ENCODE measurements at places on chromosomes 2 and 18.

- no peak for DNase-seq
Observed at GRCh38 chr2:83471655-83472054, 987.4 kb downstream of the SUCLG1 start.

DNA sequence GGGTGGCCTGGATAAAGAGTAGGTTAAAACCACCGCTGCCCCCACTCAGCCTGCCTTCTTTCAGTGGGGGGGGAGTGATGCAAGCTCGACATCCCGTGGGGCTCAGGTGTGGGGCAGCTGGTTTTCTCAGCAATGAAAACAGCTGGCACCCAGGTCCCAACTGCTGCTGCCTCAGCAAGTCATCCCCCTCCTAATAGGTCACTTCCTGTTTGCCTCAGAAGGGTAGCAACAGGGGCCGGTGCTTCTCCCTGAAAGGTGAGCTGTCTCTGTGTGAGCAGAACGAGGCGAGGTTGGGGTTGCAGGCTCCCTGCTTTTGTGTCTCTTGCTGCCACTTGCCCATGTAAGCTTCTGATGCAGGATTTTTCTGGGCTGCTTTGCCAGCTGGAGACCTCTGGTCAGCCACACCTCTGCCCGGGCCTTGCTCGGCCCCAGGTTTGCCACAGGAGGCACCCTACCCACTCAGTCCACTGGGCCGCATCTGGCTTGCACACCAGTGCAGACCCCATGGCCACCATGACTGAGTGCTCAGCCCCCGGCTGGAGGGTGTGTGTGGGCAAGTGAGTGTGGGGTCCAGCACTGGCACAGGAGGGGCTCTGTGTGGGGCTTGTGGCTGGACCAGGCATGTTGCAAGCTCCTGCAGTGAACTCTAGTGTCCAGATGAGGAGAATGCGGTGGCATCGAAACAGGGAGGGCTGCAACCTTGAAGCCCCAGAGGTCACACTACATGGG lies 11.5 kb upstream of the ASB1 start:
- peak; percentile 17 for DNase-seq

DNA sequence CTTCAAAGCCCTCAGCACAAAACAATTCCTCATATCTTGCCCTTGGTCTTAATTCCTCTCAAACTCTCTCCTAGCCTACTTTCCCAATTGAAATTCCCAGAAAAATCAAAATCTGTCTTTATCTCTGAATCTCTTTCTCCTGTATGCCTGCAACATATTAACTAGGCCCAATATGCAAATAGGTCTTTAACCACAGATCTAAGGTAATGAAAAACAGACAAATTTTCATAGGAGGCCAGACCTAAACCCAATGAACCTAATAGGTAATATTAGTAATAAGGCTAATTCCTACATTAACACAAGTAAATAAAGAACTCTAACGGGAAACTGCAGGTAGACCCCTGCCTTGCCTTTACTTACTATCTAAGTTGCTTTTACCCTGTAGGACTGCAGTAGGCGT lies 41.4 kb downstream of the WDR33 start:
- no peak for DNase-seq

DNA sequence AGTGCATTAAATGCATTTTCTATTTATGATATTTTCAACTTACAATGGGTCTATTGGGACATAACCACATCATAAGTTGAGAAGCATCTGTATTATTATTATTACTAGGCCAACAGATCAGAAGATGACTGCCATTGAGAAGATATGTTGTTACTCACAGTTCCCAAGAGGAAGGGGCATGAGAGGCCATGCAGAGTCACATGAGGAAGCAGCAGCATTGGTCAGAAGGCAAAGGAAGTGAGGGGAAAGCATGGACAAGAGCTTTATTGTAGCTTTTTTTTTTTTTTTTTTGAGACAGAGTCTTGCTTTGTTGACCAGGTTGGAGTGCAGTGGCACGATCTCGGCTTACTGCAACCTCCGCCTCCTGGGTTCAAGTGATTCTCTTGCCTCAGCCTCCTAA lies 66.2 kb upstream of the LCLAT1 start:
- DNase-seq: no peak

DNA sequence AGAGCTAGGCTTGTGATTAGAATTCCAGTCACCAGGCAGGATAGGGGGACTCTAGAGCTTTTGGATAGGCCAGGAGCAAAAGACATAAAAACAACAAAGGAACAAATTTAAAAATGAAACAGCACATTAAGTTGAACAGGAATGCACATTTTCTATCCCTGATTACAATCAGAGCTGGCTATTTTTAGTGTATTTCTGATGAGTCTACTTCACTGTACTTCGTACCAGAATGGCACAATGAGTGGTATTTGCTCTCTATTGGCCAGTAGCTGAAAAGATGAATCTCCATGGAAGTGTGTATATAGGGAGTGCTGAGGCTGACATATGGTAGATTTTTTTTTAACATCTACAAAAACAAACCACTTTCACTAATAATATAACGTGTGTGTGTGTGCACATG lies 34.2 kb upstream of the LRRTM1 start:
- DNase-seq: no peak

- no peak for DNase-seq
Observed at GRCh38 chr18:27724362-27724761, 452.6 kb downstream of the CDH2 start.

GRCh38 chr2:175035806-175036205 lies 30.6 kb upstream of the CHN1 start:
- no peak for DNase-seq

- no peak for DNase-seq
Observed at GRCh38 chr2:162458240-162458639, 114.3 kb downstream of the GCA start.

DNA sequence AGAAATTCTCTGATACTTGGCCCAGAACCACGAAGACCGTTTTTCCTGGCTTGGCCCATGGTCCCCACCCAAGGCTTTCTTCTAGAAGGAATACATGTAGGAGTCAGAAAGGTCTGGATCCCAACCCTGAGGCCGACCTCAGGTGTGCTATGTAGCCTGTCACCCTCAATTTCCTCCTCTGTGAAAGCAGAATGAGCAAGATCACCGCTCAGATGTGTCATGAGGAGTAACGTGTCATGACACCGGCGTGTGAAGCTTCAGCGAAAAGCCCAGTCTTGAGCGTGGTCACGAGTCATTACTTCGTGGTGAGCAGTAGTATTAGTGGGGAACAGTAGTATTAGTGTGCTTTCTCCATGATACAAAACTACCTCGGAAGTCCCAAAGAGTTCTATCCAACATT lies 103.4 kb downstream of the ALPK2 start:
- no peak for DNase-seq

GRCh38 chr2:70596293-70596692 lies 42.7 kb upstream of the TGFA start:
- DNase-seq: no peak

- no peak for DNase-seq
Observed at GRCh38 chr2:68579689-68580088, 63.7 kb upstream of the PROKR1 start.

- DNase-seq: no peak
Observed at GRCh38 chr18:45342166-45342565, 273.1 kb upstream of the SLC14A2 start.

DNA sequence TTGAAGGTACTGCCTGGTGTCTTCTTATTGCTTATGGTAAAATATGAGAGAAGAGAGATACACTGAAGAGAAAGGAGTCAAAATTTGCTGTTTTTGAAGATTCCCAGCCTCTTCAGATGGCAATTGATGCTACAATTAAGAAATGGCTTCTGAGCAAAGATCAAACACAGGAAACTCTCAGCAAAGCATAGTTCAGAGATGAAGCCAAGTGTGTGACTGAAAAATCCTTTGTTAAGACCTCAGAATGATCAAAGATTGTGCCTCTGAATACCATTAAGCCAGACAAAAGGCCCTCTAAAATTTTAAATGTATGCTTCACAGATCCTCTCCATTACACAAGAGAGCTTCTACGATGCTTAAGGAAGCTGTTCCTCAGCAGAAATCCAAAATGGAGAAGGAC lies 216.3 kb downstream of the UXS1 start:
- DNase-seq: no peak

DNA sequence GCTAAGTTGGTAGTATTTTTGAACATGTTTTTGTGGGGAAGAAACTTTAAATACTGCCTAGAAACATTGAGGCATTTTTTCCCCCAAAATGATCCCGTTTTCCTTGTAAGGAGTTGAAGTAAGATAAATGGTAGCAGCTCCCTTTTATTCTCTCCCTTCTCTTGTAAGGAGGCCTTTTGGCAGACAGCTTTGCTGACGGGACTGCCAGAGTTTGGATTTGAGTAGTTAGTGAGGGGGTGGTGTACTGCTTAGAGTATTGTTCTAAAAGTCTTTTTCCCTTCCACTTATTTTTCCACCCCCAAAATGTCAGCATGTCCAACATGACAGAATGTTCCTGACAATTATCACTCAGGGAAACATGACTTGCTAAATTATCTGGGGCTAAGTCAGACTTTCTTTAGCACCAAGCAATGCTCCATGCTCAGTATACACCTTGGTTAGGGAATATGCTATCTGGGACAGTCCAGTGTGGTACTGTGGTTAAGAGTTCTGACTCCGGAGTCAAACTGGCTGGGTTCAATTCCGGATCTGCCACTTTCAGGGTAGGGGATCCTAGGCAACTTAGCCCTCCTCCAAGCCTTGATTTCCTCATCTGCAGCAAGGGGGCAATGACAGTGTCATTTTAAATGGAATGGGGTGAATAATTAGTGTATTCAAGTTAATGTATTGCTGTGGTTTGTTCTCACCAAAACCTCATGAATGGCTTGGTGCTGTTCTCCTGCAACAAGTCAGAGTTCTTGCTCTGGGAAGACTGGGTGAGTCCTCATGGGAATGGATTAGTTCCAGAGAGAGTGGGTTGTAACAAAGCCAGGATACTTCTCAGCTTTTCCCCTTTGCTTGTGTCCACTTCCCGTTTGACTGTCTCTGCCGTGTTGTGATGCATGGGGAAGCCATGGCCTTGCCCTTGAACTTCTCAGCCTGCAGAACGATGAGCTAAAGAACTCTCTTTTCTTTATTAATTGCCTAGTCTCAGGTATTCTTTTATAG lies 116.2 kb downstream of the TANC1 start:
- no peak for DNase-seq

GRCh38 chr2:142992840-142993239 lies 115.4 kb downstream of the KYNU start:
- DNase-seq: no peak

GRCh38 chr18:49768051-49768391 lies 45.3 kb downstream of the ACAA2 start:
- no peak for DNase-seq

DNA sequence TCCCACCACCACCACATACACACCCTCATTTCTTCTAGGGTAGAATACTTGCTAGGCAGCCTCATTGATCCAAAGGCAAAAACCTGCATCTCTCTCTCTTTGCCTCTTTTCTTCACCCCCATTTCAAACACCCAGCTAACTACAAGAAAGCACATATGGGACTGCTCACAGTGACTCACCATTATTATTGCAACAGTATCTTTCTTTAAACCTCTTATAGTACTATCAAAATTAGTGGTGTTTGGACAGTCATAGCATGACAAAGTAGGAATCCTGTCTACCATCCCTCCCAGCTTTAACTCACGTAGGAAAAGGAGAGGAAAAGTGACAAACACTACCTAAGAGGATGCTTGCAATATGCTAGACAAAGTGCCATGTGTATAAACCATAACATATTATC lies 422.5 kb upstream of the CRIM1 start:
- DNase-seq: no peak

GRCh38 chr18:3649633-3650426 lies 199.9 kb downstream of the TGIF1 start:
- no peak for DNase-seq

DNA sequence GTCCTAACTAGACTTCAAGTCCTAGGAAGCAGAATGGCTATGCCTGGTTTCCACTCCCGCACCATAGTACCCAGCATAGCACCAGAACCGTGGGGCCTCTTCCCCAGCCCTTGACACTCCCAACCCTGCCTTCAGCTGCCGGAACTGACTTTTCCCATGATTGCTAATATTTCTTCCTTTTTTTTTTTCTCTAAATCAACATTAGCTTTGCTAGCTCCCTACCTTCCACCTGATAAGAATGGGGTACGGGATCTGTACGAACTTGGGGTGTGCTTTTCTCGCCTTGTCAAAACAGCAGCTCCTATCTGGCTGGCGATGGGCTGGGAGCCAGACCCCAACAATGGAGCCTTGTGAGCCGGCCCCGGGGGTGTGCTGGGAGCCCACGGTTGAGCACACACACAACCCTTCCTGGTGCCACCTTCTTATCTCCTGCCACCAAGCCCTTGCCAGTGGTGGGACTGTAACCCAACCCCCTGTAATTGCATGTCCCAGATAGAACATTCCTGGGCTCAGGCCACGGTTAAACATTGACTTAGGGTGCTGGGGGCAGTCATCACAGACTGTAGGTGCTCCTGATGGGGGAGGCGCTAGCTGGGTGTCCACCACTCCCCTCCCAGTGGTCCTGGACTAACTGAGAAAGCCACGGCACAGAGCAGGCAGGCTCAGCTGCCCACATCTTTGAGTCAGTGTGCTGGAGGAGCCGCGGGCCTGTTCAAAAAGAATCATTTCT lies 213.0 kb upstream of the HAAO start:
- no peak for DNase-seq

- DNase-seq: no peak
Observed at GRCh38 chr18:79494936-79495335, 99.2 kb downstream of the NFATC1 start.

GRCh38 chr2:212814941-212815340 lies 276.3 kb upstream of the ERBB4 start:
- DNase-seq: no peak

GRCh38 chr18:79575891-79576685 lies 103.5 kb upstream of the CTDP1 start:
- no peak for DNase-seq

- no peak for DNase-seq
Observed at GRCh38 chr18:76592096-76592495, 97.1 kb upstream of the ZNF516 start.

GRCh38 chr2:67260343-67261277 lies 136.5 kb upstream of the ETAA1 start:
- no peak for DNase-seq

DNA sequence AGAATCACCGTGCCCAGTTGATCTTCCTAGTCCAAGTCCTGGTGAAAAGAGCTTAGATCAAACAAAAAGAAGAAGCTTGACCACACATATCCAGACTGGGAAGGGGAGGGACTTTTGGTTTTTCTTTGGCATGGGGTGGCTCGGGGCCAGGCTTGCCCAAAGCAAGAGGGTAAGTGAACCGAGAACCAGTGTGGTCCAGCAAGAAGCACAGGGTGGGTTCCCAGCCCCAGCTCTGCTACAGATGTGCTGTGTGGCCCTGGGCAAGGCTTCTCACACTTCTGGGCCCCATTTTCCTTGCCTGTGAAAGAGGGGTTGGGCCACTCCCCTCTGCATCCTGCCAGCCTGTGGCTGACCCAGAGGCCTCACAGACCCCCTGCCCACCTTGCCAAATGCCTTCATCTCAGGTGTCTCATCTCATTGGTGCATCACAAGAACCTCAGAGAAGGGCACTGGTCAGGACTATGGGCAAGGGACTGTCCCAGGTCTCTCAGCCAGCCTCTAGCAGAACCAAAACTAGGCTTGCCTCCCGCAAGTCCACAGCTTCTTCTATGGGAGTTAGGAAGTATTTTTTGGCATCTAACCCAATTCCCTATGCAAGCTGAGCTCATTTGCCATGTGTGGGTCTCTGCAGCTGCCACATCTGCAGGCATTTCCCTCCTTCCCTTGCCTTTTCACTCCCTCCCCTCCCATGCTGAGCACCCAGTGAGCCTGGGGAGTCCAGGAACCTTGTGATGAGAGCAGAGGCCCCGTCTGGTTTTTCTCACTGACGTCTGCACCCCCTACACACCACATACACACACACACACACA lies 6.9 kb downstream of the ATP6V1B1 start:
- DNase-seq: no peak

GRCh38 chr2:140873915-140874531 lies 1256.8 kb downstream of the LRP1B start:
- DNase-seq: no peak

GRCh38 chr18:3402982-3403451 lies 47.0 kb upstream of the TGIF1 start:
- DNase-seq: peak; percentile 23

Data from CD4-positive, alpha-beta T cell treated with Interleukin-4 for 4 hours (primary cell).